Panc1 (cell line): ENCODE measurements at places on chromosomes 6 and 20.

- no peak for DNase-seq
These were observed 149.9 kb downstream of the RALGAPA2 start for GRCh38 chr20:20562507-20562906.

DNA sequence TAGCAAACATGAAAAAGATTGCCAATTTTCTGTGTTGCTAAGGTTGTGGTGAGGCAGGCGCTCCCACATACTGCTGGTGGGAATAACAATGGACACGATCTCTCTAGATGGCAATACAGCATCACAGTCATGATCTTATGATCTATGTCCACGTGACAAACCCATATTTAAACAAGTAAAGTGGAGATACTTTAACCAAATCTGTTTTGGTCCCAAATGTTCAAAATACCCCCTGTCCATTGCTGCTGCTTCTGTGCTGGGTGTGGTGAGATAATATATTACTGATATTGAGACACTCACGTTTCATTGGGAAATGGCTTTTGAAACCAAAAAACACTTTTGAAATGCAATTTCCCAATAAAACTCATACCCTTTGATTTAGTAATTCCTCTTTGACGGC, 23.0 kb downstream of the SIRPD start:
- DNase-seq = no peak

DNA sequence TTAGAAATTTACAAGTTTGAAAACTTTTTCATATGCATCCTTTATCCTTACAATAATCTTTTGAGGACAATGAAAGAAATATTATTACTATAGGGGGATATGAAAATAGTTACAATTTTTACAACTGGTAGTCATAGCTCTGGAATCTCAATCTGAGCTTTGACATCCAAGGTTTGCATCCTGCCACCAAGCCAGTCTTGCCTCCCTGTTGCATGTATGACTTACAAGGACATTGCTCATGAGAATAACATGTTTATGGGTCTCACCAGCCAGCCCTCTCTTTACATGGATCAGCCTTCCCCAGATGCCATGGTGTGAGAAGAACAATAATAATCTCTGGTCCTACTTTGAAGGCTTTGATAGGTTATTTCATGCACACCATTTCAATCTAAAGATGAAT, 67.5 kb downstream of the THEMIS start:
- no peak for DNase-seq

- DNase-seq = no peak
These were observed 53.0 kb downstream of the SNAP25 start for GRCh38 chr20:10271494-10272219.

- DNase-seq = no peak
These were observed 2.6 kb downstream of the PRR18 start for GRCh38 chr6:166305562-166306117.

GRCh38 chr20:60255415-60255814, 297.2 kb downstream of the CDH26 start:
- DNase-seq = no peak

- DNase-seq = no peak
These were observed 377.4 kb downstream of the CD109 start for GRCh38 chr6:74073429-74073828.

DNA sequence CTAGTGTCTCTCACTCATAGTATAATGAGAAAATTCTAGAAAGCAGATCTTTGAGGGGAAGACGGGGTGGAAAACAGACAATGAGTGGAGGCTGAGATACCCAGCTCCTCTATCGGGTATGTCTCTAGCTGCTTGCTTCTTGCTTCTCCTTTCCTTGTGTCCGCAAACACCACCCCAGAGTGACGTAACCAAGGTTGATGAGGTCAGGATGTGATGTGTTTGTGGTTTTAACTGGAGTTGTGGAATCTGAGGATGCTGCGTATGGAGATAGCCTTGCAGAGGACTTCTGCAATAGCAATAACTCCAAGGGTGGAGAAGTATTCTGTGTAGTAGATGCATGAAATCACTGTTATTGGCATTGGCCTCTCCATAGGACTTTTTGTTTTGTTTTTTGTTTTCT, 132.7 kb upstream of the IFNGR1 start:
- no peak for DNase-seq

- DNase-seq = no peak
These were observed 129.1 kb upstream of the DOK5 start for GRCh38 chr20:54346276-54346675.

- no peak for DNase-seq
These were observed 90.5 kb downstream of the MAN1A1 start for GRCh38 chr6:119259027-119259426.

DNA sequence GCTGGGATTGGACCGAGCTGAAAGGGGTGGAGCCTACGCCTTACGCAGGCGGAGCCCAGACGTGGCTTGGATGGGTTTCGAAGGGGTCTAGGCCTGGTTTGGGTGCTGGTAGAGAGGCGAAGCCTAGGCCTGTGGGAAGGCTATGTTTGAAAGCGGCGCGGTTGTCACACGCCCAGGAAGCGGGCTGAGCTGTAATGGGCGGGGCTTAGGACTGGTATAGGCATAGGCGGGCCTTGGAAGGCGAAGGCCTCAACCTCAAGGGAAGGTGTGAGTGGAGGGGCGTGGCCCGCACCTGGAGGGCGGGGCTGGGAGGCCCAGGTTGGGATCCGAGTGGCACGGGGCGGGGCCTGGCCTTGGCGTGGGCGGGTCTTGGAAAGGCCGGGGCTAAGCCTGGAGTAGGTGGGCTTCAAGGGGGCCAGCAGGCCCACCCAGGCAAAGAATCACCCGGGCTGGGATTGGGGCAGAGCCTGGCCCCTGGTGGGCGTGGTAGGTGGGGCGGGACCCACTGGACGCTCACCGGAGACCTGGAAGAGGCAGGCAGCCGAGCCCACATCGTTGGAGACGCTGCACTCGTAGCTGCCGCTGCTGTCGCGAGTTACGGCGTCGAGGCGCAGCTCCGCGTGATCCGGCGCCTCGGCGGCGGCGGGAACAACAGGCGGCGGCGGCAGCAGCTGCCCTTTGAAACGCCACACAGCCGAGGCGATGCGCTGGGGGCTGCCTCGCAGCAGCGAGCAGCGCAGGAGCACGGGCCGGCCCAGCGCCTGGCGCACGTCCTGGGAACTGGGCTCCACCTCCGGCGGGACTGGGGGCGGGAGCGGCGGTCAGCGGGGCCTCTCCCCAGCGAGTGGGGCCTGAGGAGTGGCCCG, 49.0 kb downstream of the MDGA1 start:
- no peak for DNase-seq

DNA sequence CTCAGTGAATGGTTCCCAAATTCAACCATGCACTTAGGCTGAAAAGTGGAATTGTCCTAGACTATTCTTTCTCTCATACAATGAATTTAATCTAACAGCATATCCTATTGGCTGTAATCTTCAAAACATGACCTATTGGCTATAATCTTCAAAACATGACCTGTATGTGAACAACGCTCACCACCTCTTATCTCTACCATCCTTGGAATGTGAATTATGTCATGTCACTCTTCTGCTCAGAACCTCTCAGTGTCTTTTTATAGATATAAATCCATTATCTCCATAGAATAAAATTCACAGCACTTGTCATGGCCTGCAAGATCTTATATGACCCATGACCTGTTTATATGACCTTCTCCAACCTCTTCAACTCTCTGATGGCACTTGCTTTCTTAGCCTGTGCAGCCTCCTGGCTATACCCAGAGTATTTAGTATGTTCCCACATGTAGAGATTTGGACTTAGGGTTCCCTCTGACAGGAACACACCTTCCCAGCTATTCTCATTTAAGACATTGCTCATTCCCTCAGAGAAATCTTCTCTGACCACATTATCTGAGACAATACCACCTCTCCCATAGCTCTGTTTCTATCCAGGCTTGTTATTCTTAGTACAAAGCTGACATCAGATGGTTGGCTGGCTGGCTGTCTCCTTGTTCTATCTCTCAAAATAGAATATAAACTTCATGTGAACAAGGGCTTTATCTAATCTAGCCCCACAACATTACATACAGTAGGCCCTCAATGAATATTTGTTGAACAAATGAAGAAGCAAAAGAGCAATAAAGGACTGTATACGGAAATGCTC, 275.0 kb upstream of the PREP start:
- no peak for DNase-seq

- DNase-seq = no peak
These were observed 8.3 kb upstream of the NCOA3 start for GRCh38 chr20:47493175-47493962.

GRCh38 chr6:21663966-21664313, 70.4 kb downstream of the SOX4 start:
- no peak for DNase-seq

DNA sequence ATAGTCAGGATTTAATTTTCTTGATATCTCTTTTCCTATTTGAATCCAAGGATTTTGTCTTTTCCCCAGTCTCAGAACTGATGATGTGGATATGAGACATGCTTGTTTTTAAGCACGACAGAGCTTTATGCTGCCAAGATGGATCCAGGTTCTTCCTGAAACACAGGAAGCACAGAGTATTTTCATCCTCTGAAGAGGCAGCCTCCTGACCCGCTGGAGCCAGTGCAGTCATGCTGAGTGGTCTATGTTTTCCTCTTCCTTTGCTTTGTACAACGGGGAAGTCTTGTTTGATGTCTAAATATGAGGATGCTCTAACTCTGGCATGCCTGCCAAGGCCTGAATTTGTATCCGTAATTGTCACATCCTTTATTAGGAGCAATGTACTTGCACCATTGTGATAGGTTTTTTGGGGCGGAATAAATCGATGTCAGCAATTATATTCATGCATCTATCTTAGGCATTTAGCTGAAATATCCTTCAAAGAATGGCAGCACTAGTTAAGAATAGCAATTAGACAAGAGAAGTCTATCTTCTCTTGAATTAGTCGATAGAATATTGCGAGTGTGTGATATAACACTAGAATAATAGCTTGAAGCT, 407.1 kb upstream of the JAG1 start:
- DNase-seq = no peak
